ENCODE measurements at places on chromosomes 12 and 14.

- DNase-seq, result peak; percentile 39
Measured at GRCh38 chr14:70567791-70568190, 32.7 kb downstream of the MED6 start.

- no peak for DNase-seq
Measured at GRCh38 chr14:22185191-22185590, 403.8 kb downstream of the DAD1 start.

DNA sequence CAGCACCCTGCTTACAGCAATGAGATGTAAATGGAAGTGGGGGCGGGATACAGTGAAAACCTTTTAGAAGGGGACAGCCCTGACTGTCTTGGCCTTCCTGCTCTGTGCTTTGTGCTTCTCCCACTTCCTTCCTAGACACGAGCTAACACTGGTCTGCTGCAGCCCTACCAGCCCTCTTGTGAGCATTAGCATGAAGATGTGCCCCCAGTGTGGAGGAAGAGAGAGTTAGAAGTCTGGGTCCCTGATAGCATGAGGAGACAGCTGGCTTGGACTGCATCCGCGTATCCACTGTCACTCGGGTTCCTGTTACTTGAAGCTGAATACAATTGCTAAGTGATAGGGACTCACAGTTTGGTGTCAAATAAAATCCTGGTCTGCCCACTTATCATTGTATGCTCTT lies 248.1 kb upstream of the SOX5 start:
- no peak for DNase-seq

DNA sequence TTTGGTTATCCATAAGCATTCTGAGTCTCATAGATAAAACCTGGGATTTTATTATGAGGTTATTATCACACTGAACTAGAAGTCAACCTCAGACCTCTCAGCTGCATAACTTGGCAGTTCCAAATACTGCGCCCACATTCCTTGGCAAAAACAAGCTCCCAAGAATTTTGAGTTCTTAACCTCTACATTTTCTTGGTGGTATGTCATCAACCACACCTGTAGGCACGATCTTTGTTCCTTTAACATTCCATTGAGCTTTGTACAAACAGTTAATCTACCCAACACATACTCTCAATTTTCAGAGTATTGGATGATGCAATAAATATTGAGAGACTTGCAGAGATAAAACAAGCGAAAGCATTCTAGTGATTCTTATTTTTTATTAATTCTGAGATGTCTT lies 371.8 kb upstream of the PRICKLE1 start:
- no peak for DNase-seq

GRCh38 chr12:14910090-14910915 lies 24.6 kb upstream of the MGP start:
- DNase-seq, result no peak

GRCh38 chr14:30581283-30581625 lies 22.3 kb downstream of the G2E3 start:
- DNase-seq, result no peak

DNA sequence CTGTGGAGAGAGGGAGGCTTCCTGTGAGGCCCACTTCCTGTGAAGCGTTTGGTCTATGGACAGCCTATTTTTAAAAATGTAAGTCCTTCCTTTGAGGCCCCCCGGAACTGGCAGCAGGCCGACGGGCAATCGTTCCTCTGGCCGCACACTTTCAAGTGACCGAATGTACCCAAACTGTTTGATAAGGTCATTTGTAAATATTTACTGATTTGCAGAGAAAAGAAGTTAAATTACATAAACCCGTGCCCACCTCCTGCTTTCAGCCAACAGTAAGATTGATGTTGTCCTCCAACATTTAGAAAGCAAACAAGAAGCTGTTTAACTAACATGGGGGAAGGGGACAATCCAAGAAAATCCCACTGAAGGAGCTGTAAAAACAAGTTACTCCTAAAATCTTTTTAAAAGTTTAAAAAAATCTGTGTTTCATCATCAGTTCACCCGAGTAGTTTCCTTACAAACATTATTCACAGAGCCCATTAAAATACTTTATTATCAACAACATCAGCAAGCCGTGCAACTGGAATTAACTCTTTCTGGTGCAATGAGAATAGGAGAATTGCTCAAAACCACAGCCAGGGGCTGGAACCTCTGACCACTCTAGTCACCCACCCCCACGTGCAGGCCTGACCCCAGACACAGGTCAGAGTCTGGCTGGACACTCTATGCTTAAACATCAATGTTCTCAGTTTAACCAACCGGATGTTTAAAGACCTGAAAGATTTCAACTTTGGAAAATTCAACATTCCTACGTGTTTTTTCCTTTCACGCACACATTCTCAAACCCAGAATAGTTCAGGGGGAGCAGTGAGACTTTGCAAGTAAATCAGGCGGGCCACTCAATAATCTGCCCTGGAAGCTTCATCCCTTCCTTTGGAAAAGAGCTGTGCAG lies 65.3 kb downstream of the FOXN3 start:
- DNase-seq, result no peak

- no peak for DNase-seq
Measured at GRCh38 chr14:66701813-66702212, 193.9 kb downstream of the GPHN start.

DNA sequence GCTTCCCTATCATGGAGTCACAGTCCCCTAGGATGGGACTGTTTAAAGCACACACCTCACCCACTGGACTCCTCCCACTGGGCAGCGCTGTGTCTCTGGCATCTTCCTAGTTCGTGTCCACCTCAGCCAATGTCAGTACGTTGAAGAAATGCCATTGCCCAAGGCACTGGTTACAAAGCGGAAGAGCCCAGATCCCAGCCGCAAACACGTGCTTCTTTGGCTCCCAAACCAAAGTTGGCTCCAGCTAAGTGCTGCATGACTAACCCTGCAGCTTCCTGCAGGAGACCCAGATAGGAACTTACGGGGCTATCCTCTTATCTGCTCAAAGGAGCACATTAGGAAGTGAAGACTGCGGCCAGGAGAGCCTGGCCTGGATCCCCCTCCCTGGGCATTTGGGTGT lies 9.3 kb downstream of the SYNE3 start:
- peak; percentile 32 for DNase-seq

GRCh38 chr14:83994020-83994419 lies 1535.9 kb upstream of the FLRT2 start:
- DNase-seq, result no peak

DNA sequence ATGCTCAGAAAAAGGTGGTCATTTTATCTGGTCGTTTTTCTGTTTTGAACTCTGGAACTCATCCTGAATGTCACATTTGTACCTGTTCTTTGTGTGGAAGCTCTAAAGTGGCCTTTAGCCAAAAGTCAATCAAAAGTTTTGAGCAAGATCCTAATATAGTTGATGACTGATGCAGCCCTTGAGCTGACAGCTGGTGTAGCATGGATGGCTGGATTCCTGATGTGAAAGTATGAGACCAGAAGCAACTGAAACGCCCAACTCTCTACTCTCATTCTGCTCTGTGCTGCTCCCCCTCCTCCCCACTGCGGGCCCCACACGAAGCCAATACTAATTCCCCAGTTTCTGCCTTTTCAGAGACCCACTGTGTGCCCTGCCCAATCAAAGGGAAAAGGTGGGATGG lies 10.3 kb upstream of the MYH7 start:
- no peak for DNase-seq

DNA sequence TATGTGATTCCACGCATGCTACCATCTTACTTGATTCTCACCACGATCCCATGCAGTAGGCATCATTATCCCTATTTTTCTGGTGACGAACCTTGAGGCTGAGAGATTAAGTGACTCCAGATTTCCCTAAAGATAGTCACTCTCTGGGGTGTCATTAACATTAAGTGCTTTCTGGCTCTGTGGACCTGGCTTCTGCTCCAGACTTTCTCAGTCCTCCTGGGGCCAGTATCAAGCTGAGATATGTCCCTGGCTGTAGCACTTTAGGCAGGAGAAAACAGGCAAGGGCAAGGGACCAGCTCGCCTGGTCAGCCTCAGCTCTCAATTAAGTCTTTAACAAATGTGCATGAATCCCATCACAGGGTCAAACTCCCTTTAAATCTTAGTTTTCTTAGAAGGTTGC lies 38.3 kb upstream of the PRB2 start:
- DNase-seq, result no peak

- no peak for DNase-seq
Measured at GRCh38 chr12:67740711-67741110, 92.2 kb downstream of the DYRK2 start.

GRCh38 chr14:63438065-63438757 lies 105.0 kb downstream of the PPP2R5E start:
- peak; percentile 70 for DNase-seq

- no peak for DNase-seq
Measured at GRCh38 chr14:25658988-25659387, 609.0 kb upstream of the STXBP6 start.

DNA sequence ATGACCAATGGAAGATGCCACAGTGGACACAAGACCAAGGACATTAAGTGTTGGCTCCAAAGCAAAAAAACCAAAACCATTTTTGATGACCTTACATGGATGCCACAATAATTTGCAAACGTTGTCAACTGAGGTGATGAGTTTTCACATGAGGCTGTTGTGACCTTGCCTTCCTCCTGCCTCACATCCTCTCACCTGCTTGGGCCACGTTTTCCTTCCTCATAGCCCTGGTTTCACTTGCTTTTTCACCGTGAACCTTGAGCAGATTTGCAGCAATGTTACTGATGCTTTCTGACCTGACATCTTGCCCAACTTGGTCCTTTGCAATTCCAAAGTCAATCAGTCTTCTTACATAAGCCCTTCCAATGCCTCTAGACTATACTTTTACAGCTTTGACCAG lies 3.7 kb downstream of the KRT6B start:
- DNase-seq, result peak; percentile 48

GRCh38 chr12:122813310-122813713 lies 21.9 kb upstream of the HIP1R start:
- no peak for DNase-seq

GRCh38 chr14:49982082-49982481 lies 89.2 kb downstream of the ARF6 start:
- no peak for DNase-seq

DNA sequence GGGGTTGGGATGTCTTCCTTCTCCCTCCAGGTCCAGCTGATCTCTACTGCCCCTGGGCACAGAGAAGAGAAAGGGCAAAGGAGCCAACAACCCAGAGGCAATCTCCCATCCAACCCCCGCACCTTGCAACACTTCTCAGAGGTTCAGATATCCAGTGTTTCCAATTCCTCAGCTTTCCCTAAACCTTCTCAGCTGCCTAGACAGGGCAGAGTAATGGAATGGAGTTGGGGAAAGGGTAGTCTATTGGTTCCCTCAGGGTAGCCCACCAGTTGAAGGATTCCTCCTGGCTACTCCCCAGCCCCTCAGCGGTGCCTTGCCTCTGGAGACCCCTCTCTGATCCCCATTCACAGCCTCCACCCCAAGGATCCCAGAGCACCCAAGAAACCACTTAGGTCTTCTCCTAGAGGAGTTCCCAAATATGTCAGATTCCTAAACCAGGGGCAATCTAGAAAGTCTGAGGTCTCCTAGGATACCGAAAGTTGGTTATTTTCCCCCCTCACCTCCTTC lies 537 bp downstream of the NFE2 start:
- DNase-seq, result no peak

GRCh38 chr12:94405413-94406116 lies 54.1 kb downstream of the CEP83 start:
- peak; percentile 22 for DNase-seq

DNA sequence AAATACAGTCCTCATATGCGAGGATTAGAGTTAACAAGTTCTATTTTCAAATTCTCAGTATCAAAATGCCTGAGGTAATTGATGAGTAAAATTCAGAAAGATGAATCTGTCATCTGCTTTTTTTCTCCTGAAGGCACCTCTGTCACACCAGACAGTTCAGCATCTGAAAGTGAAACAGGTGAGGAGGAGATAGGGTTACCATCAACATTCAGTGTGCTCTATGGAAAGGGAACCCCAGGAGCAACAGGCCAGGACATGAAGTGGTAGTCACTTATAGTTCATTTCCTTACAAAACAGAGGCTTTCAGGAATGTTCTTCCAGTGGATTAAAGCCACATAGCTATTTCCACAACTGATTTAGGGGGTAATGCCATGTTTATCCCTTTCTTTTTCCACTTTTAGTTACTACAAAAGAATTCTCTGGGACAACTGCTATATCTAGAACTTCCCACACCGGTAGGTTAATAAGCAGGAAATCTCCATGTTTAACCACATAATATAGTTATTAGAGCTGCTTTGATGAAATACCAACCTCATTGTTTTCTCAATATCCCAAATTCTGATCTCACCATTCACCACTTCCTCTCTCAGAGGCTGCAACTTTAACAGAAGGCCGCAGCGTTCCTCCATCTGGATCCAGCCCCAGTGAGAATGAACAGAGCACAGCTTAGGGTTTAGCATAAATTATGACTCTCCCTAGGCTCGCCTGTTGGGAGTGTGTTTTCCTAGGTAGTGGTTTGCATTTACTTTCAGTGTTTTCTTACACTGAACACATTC lies 177.0 kb upstream of the CNTN1 start:
- no peak for DNase-seq

DNA sequence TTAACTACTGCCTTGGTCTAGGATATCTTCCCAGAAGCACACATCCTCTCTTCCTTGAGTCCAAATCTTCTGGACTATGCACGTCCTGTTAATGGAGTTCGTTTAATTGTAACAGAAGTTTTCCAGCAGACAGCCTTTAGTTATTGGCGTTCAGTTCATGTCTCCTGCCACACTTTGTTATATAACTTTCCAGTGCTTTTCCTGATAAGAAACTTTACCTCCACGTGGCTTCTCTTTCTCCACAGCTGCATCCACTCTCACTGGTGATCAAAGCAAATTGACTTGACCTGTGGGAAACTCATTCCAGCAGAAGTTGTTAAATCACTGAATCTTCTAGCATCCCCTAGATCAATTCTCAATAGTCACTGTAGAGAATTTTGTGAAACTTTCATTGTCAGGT lies 19.0 kb downstream of the PTPN21 start:
- no peak for DNase-seq

DNA sequence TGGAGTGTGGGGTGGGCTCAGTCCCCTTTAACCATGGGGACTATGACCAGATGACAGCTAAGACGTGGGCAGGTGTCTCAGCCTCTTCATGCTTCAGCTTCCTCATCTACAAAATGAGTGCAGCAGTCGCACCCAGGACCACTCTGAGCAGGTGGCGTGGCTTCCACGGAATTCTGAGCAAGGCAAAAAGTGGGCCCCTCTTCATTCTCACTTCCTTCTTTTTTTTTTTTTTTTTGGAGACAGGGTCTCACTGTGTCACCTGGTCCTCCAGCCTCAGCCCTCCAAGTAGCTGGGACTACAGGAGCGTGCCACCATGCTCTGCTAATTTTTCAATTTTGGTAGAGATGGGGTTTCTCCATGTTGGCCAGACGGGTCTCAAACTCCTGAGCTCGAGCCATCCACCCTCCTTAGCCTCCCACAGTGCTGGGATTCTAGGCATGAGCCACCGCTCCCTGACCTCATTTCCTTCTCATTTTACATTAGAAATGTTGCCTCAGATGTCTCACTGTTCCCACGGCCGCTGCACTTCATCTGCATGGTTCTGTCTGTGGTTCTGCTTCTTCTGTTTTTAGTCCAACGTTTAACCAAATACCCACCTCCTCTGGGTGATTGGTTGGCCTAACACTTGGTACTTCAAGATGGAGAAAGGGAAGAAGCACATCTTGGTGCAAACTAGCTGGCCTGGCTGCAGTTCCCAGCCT lies 41.3 kb upstream of the BCL7A start:
- DNase-seq, result peak; percentile 22

GRCh38 chr12:123132951-123133619 lies 17.8 kb downstream of the PITPNM2 start:
- no peak for DNase-seq

Data from RPMI8226 (cell line).